Ovary (tissue), 10 donors: ENCODE measurements at places on chromosomes 3 and 15. TPM values are rescaled to one million over a fixed set of nuclear protein-coding genes. Genes with fewer than 3 reads are reported as not detected.

DNA sequence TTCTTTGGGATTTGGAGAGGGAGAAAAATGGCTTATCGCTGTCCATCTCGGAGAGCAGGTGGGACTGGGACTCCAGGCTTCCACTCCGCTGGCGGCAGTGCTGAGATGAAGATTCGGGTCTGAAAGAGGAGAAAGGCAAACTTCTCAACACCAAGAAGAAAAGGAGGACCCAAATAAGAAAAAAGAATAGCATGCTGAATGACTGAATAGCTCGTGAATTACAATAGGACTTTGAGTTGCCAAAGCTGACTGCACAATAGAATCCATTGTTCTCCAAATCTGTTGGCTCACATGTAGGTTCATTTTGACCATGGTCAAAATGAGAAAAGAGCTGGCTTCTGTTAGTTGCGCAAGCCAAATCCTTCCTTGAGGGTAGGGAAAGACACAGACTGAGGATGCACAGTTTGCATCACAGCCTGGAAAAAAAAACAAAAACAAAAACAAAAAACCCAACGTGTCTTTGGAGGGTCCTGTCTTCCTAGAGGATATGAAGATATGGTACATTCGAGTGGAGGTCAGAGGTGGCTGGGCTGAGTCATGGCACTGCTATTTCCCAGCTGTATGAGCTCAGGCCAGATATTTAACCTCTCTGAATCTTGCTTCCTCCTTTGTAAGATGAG lies 59.3 kb upstream of the LMOD3 start:
- no peak for DNase-seq

Gene PLA2G4E
- total RNA-seq = not detected

- DNase-seq = no peak
Observed at GRCh38 chr3:61535826-61536225, 25.5 kb upstream of the PTPRG start.

Gene CCR3
- not detected for total RNA-seq

Gene SPPL2A
- 39.1 TPM for total RNA-seq

DNA sequence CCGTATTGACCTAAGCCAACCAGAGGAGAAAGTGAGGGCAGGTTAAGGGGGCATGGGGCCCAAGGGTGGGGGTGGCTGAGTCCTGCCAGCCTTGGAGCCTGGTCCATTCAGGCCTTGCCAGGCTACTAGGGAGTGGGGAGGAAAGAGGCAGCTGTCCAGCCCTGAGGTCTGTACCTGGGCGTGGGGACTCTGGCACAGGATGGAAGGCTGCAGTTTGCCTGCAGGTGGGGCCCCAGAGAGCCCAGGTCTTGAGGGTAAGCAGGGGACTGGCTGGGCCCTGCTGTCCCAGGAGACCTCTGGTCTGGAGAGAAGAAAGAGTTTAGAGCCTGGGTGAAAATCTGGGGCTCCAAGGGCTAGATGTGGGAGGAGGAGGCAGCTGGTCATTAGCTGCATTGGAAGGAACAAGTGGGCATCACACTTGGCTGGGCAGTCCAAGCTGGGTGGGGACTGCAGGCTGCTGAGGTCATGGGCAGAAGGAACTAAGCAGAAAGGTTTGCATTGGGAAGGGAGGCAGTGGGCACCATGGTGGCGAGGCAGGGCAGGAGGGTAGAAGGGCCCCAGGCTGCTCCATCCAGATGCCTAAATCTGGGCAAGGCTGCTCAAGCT lies 108.4 kb downstream of the OXNAD1 start:
- DNase-seq = no peak

- no peak for DNase-seq
Observed at GRCh38 chr15:61404567-61404966, 175.5 kb upstream of the RORA start.

DNA sequence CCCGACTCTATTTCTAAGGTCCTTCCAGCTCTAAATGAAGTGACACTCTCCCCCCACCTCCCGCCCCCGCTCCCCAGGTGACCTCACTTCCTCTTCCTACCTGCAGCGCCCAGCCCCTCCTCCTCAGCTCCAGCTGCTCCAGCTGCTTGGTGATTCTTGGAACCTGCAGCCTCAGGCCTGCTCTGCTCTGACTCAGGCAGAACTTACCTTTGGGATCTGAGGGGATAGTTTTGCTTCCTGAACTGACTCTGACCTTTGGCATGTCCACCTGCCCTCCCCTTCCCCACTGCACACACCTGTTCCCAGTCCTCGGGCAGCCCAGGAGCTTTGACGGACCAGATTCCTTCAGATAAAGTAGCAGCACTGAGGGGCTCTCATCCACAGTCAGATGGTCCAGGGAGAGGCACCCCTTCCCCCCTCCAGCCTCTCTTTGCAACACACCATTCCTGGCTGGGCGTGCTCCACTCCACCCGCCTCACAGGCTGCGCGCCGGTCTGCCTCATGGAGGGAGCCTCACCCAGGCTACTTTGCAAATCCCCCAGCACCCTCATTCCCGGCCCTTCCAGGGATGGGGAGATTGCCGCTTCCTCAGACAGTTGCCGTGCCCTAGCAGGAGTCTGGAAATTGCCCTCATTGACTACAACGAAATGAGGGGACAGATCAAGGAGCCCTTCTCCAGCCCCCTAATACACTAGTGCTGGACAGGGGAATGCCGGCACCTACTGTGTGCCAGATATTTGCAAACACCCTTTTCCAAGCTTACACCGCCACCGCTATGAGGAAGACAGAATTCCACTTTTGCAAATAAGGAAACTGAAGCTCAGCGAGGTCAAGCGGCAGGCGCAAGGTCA lies 692 bp upstream of the C15orf39 start:
- peak; percentile 58 for DNase-seq

Gene CFAP92
- total RNA-seq = 0.95 TPM

DNA sequence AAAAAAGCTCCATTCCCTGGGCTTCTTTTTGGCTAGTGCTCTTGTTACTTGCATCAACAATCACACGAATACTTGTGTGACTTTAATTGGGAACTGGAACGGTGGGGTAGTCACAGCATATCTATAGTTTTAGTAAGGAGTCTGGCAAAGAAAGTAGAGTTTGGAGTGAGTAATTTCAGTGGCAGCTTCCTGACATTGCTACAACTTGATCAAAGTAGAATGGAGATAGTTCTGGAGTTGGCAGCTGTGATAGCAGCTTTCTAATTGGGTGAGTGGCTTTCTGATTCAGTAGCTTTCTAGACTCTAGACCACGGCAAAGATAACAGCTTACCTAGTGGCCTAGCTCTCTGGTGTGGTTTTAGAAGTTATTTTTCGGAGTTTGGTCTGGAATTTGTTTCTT lies 475.0 kb downstream of the TUSC7 start:
- DNase-seq = no peak

Gene ALPK3
- total RNA-seq = 0.89 TPM

GRCh38 chr15:65374821-65375401 lies 2.9 kb downstream of the IGDCC3 start:
- no peak for DNase-seq

DNA sequence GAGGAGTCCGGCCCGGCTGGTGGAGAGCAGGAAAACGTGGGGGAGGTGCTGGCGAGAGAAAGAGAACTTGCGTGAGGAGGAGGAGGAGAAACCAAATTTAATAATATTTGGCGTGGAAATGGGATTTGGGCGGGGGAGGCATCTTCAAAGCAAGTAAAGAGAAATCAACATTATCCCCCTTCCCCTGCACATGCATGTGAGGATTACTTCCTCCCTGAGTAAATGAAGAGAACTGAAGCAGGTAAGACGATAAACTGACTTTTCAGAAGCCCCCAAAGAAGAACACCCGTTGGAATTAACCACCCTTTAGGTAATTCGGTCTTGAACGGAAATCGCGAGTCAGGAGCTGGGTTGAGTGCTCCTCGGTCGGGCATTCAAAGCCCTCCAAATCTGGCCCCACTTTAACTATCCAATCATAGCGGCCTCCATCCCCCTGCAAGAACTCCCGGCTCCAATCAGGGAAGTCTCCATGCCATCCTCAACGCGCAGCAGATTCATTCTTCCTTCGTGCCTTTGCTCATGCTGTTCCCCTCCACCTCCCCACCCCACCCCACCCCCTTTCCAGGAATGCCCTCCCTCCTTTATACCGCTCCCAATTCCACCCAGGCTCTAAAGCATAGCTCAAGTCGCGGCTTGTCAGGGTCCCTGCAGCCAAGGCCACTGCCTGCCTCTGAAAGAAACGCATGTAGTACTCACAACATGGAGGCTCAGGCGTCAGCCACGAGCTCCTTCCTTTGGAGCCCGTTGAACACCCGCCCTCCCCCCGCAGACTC lies 545 bp upstream of the RFX7 start:
- DNase-seq = peak; percentile 29

- DNase-seq = no peak
Observed at GRCh38 chr3:134079111-134079547, 49.4 kb upstream of the SLCO2A1 start.

DNA sequence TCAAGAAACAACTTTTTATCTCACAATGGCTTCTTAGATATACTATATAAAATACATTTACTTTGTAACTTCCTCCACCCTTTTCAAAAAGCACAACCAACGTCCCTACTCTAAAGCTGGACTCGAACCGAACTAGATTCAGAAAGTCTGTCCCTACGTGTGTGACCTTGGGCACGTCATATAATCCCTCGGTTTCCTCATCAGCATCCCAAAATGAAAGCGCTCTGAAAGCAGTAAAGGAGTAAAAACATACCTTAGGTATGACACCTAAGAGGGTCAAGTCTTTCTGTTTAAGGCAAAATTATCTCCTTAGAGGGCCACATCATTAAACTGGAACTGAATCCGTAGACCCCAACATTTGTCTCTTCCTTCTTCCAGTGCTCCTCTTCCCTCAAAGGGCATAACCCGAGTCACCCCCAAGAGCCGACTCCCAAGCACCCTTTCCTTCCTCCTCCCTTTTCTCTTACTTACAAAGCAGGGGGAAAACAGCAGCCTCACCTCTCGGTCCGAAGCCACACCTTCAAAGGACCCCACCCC lies 663 bp downstream of the PDCD10 start:
- DNase-seq = no peak

DNA sequence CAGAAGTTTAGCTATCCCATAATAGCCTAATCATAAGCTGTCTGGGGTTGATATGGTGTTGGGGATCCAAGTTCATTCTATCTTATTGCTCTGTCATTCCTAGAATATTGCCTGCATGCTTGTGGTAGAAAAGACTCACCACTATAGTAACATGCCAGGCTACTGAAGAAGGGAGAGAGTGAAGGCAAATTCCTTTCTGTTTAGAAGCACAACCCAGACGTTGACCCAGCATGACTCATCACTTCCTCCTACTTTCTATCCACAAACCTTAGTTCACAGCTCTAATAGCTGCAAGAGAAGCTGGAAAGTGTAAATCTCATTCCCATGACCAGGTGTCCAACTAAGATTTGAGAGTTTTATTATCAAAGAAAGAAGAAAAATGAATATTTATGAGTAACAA lies 57.8 kb upstream of the NMD3 start:
- DNase-seq = no peak

- no peak for DNase-seq
Observed at GRCh38 chr15:72306211-72306785, 13.7 kb downstream of the CELF6 start.

Gene ZDHHC23
- total RNA-seq = 4.0 TPM

Gene COLQ
- total RNA-seq = 4.7 TPM

DNA sequence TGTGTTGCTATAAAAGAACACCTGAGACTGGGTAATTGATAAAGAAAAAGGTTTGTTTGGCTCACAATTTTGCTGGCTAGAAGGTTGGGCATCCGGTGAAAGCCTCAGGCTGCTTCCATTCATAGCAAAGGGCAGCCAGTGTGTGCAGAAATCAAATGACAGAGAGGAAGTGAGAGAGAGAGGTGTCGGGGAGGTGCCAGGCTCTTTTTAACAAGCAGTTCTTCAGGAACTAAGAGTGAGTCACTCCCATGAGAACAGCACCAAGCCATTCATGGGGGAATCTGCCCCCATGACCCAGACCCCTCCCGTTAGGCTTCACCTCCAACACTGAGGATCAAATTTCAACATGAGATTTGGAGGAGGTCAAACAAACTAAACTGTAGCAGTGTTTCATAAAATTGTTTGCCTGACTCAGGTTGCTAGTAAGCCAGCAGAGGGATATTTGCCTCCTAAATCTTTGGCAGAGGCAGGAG lies 4.5 kb upstream of the PARP15 start:
- peak; percentile 26 for DNase-seq

DNA sequence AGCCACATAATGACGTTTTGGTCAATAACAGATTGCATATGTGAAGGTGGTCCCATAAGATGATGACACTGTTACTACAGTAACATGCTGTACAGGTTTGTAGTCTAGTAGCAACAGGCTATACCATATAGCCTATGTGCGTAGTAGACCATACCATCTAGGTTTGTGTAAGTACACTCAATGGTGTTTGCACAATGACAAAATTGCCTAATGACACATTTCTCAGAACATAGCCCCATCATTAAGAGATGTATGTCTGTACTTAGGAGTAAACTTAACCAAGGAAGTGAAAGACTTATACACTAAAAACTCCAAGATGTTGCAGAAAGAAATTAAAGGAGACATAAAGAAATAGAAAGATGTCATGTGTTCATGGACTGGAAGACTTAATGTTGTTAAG lies 66.2 kb downstream of the RPLP1 start:
- no peak for DNase-seq

Gene C3orf49
- total RNA-seq = not detected

GRCh38 chr3:73656241-73656890 lies 31.6 kb upstream of the PDZRN3 start:
- no peak for DNase-seq
